ENCODE measurements at places on chromosomes 11 and 22. TPM values are rescaled to one million over a fixed set of nuclear protein-coding genes. Genes with fewer than 3 reads are reported as not detected.

The APOL3 gene
- 38.4 TPM for total RNA-seq

The CCDC86 gene
- total RNA-seq = 30.6 TPM

The SMC1B gene
- 0.13 TPM for total RNA-seq

The TPBGL gene
- not detected for total RNA-seq

The ARHGEF17 gene
- total RNA-seq = not detected

The PHOX2A gene
- total RNA-seq = not detected

The SCO2 gene
- 7.1 TPM for total RNA-seq

The VPREB3 gene
- total RNA-seq = 15.0 TPM

The NKAPD1 gene
- total RNA-seq = 26.3 TPM
